ENCODE measurements at places on chromosomes 2 and 18. TPM values are rescaled to one million over a fixed set of nuclear protein-coding genes. Genes with fewer than 3 reads are reported as not detected.

- no peak for DNase-seq
Measured at GRCh38 chr2:6578416-6578815, 287.3 kb downstream of the CMPK2 start.

- DNase-seq = no peak
Measured at GRCh38 chr2:26202981-26203490, 30.1 kb downstream of the GAREM2 start.

DNA sequence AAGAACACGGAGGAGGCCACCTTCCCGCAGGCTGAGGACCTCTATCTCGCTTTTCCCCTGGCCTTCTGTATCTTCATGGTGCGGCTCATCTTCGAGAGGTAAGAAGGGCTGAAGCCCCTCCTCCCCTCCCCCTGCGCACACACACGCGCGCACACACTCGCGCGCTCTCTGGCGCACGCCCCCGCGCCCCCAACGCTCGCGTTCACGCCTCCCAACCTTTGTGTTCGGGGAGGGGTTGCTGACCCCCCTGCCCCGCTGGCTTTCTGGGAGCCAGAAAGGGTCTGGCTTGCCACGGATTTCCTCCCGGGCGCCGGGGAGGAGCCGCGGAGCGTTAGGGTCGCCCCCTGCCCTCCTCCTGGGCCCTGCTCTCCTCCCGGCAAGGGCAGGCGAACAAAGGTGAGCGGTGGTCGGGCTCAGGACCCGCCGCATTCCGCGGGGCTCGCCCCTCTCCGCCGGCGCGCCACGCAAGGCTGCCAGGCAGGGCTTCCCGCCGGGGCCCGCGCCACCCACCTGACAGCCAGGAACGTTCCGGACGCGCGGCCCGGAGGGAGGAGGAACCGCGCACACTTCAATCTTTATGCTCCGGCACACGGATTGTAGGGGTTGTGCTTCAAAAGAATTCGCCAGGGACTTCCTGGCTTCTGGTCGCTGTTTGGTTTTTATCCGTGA is 583 bp downstream of the CERS6 start:
- DNase-seq = peak; percentile 66

DNA sequence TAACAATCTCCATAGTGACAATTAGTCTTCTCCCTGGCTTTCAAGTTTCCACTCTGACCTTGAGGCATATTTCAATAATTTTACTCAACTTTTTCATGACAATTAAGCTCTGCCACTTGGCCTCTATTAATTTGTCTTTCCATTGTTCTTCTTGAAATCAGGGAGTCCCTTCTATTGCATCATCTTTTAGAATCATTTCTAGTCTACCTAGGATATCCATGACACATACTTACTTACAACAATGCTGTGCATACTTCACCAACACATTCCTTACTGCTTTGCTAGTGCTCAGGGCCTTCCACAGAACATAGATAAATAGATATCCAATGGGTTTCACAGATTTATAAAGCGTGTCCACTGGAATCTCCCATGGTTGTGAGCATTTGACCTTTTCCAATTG is 331.5 kb upstream of the LRP1B start:
- no peak for DNase-seq

- no peak for DNase-seq
Measured at GRCh38 chr2:6214471-6214870, 522.3 kb downstream of the SOX11 start.

- DNase-seq = no peak
Measured at GRCh38 chr2:85770786-85771409, 17.1 kb downstream of the ATOH8 start.

The CHRNA1 gene
- not detected for total RNA-seq

GRCh38 chr2:168663993-168664392 is 138.4 kb upstream of the NOSTRIN start:
- DNase-seq = no peak

GRCh38 chr2:62032096-62032495 is 126.6 kb downstream of the COMMD1 start:
- DNase-seq = no peak

DNA sequence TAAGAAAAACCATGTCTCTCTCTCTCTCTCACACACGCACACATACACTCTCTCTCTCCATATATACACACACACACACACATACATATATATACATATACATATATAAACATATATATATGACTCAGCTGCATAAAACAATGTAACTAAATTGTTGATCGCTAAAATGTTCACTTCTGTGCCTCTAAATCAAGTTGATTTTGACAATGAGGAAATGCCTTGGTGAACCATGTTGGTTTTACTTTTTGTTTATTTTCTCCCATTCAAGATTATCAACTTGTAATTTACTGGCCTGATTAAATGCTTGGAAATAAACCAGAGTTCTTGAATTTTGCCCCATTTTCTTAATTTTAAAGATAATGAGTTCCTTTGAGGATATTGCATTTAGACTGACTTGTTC is 500.4 kb downstream of the PARD3B start:
- DNase-seq = no peak

GRCh38 chr2:46985512-46985911 is 69.9 kb upstream of the MCFD2 start:
- no peak for DNase-seq

DNA sequence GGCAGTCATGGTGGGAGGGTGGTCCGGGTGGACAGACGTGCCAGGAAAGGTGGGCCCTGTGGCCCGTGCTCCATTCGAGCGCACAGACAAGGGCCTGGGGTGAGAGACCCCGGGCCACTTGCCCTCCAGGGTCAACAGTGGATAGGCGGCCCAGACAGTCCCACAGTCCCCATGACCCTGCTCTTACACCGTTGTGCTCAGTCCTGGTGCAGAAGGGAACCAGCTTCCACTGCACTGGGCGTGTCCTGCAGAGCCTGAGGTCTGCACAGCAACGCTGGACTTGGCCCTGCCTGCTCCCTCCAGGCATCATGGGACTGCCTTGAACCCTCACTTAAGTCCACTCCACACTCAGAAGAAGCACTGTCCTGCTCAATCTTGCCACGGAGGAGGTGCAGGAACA is 52.0 kb downstream of the PXDN start:
- no peak for DNase-seq

- no peak for DNase-seq
Measured at GRCh38 chr18:56309104-56309503, 329.3 kb downstream of the TXNL1 start.

- no peak for DNase-seq
Measured at GRCh38 chr2:222782201-222782730, 78.6 kb upstream of the ACSL3 start.

The ANKRD30B gene
- not detected for total RNA-seq

The NMUR1 gene
- total RNA-seq = not detected

Measured in sigmoid colon (tissue), 7 donors.